ENCODE measurements at places on chromosomes 16 and 17.

GRCh38 chr17:47698749-47699535 is 5.0 kb downstream of the TBKBP1 start:
- ATAC-seq: no peak

DNA sequence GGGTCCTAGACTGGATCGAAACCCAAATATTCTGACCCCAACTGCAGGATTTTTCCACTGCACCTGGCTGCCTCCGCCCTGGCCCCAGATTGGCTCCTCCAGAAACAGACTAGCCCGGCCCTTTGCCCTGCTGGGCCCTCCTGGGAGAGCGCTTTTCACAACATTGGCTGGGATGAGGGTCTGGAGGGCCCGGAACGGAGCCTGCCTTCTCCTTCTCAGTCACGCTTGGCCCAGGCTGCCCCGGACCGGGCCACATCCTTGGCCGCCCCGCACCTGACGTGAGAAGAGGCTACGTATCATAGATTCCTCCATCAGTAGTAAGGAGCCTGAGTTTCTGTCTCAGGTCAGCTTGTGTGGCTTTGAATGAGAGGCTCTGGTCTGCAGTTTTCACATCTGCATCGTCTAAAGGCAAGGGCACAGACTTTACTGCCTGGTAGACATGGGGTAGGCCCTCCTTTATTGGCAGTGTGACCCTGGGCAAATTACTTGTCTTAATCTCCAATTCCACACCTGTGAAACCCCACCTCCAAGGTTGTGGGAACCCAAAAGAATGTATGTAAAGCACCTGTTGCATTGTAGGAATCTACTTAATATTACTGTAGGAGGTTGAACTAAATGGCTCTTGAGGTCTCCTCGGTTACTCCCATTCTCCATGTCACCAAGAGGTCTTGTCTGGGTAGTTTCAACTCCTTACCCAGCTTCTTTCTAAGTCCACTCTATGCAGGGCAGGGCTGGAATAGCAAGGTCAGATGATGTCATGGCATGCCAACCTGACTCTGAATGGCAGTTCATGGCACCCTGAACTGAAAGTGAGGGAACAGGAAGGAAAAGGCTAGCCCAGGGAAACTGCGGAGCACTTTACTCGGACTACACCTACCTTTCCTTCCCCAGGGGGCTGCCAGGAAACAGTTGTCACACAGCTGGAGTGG is 661 bp downstream of the LRRC3C start:
- ATAC-seq: peak; percentile 7

DNA sequence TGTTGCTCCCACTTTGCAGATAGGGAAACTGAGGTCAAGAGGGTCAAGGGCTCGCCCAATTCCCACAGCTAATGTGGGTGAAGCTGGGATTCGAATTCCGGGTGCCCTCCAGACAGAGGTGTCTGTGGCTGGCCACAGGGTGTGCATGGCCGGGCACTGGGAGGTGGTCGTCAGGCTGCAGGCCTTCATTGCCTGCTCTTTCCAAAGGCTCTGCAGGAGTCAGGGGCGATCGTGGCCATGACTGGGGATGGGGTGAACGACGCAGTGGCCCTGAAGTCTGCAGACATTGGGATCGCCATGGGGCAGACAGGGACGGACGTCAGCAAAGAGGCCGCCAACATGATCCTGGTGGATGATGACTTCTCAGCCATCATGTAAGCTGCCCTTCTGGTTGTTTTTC is 49.8 kb downstream of the MEAK7 start:
- no peak for ATAC-seq

GRCh38 chr16:2925951-2926649 is 14.4 kb downstream of the FLYWCH1 start:
- no peak for ATAC-seq

- ATAC-seq: no peak
Observed at GRCh38 chr16:68364561-68364998, 53.8 kb downstream of the PRMT7 start.

DNA sequence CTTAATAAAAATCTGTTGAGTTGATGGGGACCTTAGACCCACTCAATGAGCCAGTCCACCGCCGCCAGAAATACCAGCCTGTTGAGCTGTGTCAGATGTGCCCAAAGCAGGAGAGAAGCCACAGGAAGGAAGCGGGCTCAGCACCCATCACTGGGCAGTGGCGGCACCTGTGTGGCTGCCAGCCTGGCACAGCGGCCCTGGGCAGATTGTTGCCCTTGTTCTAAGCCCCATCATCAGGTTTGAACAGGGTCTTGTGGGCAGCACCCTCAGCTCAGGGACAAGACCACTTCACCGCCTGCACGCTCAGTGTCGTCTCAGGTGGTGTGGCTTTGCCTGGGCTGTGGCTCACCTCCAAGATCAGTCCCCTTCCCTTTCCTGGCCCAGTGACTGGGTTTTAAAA is 9.3 kb downstream of the ENDOV start:
- ATAC-seq: no peak

- no peak for ATAC-seq
Observed at GRCh38 chr17:80068301-80069222, 32.1 kb downstream of the CCDC40 start.

DNA sequence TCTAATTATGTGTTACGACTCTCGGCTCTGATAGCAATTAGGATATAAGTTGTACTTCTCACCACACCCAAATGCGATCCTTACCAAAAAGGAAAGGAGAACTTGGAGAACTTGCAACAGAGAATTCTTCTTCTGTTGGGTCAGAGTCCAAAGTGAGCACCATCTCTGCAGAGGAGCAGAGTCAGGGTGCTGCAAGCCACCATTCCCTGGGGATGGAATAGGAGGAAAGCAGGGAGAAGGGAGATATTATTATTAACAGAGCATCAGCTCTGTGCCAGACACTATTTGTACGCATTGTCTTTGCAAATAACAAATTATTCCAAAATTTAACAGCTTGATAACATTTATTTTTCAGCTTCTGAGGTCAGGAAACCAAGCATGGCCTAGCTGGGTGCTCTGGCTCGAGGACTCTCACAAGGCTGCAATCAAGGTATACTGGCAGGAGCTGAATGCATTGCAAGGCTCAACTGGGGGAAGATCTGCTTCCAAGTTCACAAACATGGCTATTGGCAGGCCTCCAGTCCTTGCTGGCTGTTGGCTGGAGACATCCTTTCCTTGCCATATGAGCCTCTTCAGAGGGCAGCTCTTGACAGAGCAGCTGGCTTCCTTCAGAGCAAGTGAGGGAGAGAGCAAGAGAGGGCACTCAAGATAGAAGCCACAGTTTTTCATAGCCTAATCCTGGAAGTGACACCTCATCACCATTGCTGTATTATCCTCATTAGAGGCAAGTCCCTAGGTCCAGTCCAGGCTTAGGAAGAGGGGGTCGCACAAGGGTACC is 296.2 kb upstream of the CDH5 start:
- no peak for ATAC-seq

- no peak for ATAC-seq
Observed at GRCh38 chr17:79728908-79729471, 1.8 kb upstream of the ENPP7 start.

GRCh38 chr16:66862023-66862520 is 17.9 kb downstream of the CA7 start:
- no peak for ATAC-seq

DNA sequence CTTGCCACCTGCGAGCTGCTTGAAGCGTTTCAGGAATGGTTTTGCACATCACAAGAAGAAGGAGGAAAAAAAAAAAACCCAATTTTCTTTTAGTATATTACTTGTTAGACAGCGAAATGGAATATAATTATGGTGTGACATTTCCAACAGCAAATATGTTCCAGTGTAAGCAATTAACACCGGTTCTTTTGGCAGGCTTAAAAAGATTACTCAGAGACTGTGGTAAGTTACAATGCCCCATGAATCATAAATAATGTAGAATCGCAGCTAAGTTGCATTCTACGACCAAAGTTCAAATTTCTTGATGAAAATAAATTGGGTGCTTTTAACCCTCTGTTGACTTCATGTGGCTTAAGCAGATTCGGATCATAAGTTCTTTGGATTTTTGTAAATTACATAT is 245.2 kb downstream of the XYLT1 start:
- no peak for ATAC-seq

- ATAC-seq: no peak
Observed at GRCh38 chr17:55154101-55154500, 110.7 kb upstream of the HLF start.

DNA sequence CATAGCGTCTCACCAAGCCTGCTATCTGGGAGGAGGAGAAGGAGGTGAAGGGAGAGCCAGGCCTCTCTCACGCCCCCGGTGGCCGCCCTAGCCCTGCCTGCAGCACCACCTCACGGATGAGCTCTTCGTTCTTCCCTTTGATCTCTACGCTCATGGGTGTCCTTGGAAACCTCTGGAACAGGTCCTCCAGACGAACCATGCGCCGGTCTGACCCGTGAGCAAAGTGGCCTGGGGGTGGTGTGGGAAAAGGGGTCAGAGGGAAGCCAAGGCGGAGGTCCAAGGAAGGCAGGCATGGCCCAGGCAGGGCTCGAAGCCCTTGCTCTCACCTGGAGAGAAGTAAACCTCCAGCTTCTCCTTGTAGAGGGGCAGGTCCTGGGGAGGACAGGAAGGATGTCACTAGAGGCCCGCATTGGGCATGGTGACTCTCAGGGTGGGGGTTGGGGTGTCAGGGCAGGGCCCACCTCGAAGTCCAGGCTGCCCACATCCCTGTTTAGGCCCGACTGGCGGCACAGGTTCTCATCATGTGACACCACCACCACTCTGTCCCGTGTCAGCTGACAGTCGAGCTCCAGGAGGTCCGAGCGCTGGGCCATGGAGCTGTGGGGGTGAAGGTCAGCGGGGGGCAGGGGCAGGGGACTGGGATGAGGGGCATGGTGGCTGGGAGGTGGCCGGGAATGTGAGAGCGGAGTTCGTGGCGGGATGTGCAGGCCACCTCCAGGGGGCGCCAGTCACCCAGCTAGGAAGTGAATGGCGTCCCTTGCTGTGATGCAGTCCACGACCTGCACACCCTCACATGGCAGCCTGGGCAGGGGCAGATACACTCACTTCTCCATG is 923 bp downstream of the GDPD3 start:
- ATAC-seq: peak; percentile 5

- no peak for ATAC-seq
Observed at GRCh38 chr17:34354637-34355036, 1.6 kb upstream of the CCL13 start.

GRCh38 chr16:35711435-35711834 is 2252.0 kb downstream of the TP53TG3F start:
- no peak for ATAC-seq

GRCh38 chr17:80910043-80910442 is 81.6 kb upstream of the CHMP6 start:
- ATAC-seq: no peak

DNA sequence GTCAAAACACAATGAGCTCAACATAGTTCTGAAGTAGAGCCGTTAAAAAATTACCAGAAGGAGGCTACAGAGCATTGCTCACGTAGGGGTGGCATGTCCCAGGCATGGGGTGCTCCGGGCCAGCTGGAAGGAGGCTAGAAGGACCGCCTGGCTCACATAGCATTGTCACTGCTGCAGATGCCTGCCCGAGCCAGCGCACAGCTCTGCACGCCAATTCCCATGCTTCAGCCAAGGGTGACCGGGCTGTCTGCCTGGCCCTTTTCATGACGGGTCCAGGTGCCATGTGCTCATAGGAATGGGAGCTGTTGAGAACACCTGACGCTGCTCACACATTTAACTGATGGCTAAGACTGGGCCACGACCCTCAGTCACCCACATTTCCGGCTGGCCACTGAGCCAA is 228.9 kb upstream of the FOXF1 start:
- no peak for ATAC-seq

DNA sequence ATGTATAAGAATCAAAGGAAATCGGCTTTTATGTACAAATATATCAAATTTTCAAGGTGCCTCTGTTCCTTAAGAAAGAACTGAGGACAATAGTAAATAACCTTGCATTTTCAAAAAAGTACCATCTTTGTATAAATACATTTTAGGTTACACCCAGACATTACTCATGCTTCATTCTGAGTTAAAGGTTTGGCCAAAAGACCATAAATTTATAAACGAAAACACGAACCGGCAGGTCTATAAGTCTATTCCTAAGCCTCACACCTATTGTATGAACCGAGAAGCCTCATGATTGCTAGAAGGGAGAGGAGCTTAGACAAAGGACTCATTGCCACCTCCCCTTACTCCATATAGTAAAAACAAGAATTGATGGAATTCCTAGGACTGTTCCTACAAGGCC is 94.6 kb upstream of the PSMD7 start:
- no peak for ATAC-seq

DNA sequence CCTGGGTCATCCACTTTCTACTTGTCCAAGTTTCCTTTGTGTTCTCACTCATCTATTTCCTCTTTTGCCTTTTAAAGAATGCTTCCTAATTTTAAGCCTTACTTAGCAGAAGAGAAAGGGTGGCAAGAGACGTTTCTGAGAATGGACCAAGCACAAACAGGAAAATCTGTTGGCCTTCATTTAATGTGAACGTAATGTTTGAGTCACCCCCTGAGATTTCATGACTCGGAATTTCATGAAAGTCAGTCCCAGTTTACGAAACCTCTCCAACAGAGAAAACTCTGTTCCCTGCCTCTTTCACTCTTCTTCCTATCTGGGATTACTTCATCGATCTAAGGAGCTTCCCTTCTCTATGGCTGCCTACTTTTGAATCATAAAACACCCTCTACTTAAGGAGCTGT is at the start of gene CD300E:
CD300E (minus strand) TSS at position 46 of the 401 bp plus-strand sequence. CDS start 117 bp downstream, outside the sequence.
- ATAC-seq: no peak

- no peak for ATAC-seq
Observed at GRCh38 chr17:8520981-8521380, 85.3 kb downstream of the NDEL1 start.

- peak; percentile 19 for ATAC-seq
Observed at GRCh38 chr17:77391668-77392375, 251.1 kb downstream of the SEC14L1 start.

DNA sequence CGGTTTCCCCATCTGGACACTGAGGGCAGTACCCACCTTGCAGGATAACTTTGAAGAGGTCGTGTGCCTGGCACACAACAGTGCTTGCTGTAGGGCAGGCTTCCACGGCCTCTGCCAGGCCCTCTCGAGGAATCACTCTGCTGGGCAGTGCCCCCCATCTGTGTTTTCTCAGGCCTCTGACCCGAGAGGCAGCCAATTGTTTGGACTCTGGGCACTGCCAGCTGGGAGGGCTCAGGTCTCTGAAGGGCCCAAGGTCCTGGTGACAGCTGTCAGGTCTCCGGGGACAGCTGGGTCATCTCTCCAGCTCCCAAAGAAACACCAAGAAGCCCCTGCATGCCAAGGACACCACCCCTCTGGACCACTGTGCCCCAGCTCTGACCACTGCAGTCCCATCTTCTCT is 1.0 kb upstream of the RAB26 start:
- ATAC-seq: no peak

GRCh38 chr16:77965346-77965745 is 57.0 kb upstream of the CLEC3A start:
- no peak for ATAC-seq

DNA sequence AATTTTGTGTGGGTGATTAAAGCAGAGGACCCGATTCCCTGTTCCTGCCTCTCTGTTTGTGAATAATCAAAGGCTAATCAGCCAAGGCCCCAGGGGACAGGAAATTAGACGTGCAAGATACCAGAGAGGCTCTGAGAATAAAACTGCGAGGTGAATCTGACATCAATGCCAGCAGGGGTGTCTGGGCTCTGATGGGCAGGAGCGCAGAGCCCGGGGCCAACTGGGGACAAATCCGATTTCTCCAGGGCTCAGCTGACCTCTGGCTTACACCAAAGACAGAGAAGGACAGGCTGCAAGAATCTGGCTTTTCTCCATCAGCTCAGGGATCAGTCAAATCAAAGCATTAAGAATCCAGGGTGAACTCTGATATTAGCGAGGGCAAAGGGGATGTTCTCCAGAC is 174.3 kb downstream of the XYLT1 start:
- no peak for ATAC-seq

- ATAC-seq: no peak
Observed at GRCh38 chr16:57204675-57205074, 18.5 kb downstream of the RSPRY1 start.

Measured in motor neuron (in vitro differentiated cells).